GM23338 (cell line): ENCODE measurements at places on chromosomes 6 and 20. TPM values are rescaled to one million over a fixed set of nuclear protein-coding genes. Genes with fewer than 3 reads are reported as not detected.

GRCh38 chr6:67935976-67936477 lies 699.1 kb upstream of the ADGRB3 start:
- no peaks in the 10 kb centered on the region for H3K27me3 ChIP-seq
- no peaks in the 10 kb centered on the region for H3K4me1 ChIP-seq
- no peaks in the 10 kb centered on the region for H3K36me3 ChIP-seq

The NNAT gene
- 1.6 and 4.3 TPM in 2 replicates for total RNA-seq

DNA sequence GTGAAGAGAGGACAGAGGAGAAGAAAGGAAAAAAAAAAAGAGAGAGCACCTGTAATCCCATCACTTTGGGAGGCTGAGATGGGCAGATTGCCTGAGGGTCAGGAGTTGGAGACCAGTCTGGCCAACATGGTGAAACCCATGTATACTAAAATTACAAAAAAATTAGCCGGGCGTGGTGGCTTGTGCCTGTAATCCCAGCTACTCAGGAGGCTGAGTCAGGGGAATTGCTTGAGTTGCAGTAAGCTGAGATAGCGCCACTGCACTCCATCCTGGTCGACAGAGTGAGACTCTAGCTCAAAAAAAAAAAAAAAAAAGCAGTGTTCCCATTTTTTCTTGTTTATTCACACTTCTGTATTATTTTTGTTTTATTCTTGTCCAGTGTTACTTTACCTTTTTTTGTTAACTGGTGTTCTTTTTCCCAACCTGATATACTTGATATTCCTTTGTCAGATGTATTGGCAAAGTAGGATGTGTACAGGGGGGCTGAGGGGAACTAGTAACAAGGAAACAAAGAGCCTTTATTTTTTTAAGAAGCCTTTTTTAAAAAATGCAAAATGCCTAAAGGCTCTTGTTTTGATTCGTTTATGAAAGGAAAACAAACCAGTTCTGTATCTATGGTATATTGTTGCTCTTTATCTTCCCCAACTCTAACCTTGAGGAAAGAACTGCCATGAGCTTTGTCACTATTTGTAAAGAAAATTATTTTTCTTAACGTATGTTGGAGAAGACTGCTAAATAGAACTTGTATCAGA lies 22.3 kb downstream of the COL19A1 start:
- no peaks in the 10 kb centered on the region for H3K4me1 ChIP-seq
- H3K36me3 ChIP-seq: no peaks in the 10 kb centered on the region
- H3K4me3 ChIP-seq: no peak overlapping the region
- no peak overlapping the region for H3K27ac ChIP-seq

GRCh38 chr6:25193460-25194171 lies 85.6 kb upstream of the CARMIL1 start:
- DNase-seq: no peak
- H3K27ac ChIP-seq: no peak overlapping the region
- no peak overlapping the region for H3K4me3 ChIP-seq
- H3K36me3 ChIP-seq: no peaks in the 10 kb centered on the region
- H3K27me3 ChIP-seq: no peaks in the 10 kb centered on the region

The DNMT3B gene
- total RNA-seq: 2,222 and 2,281 TPM in 2 replicates

The RAMACL gene
- total RNA-seq: 4.0 and 4.2 TPM in 2 replicates

DNA sequence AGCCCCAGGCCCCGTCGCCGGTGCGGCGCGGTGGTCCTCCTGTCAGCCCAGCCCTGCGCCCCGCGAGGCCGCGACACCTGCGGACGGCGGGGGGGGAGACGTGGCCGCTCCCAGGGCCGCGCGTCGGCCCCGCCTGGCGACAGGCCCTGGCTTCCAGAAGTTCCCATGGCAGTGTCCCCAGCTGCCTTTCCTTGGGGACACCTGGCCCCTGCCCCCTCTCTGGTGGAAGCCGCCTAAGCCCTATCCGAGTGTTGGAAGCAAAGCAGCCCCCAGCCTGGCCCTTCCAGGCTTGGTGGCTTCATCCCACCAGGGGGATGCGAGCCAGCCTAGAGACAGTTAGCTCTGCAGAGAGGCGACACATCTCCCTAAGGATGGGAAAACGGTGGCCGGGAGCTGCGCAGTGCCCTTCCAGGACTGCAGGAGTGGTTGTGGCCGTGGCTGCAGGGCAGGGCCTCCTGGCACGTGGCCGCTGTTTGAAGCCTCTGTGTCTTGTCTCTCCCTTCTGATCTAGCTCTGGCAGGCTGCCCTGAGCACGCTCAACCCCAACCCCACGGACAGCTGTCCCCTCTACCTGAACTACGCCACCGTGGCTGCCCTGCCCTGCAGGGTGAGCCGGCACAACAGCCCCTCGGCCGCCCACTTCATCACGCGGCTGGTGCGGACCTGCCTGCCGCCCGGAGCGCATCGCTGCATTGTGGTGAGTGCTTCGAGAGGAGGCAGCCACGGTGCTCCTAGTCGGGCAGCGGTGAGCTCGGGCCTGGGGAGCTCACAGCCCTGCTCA lies 816 bp downstream of the NPEPL1 start:
- peak overlapping the region; percentile 44; the same call in 1 of the 2 replicates for H3K4me3 ChIP-seq
- peak; percentile 59 for DNase-seq
- no peaks in the 10 kb centered on the region for H3K27me3 ChIP-seq
- H3K4me1 ChIP-seq: peaks cover 33% of the 10 kb centered on the region

The SEL1L2 gene
- not detected in 2 replicates for total RNA-seq

The GNMT gene
- not detected in 2 replicates for total RNA-seq

- DNase-seq: no peak
- no peaks in the 10 kb centered on the region for H3K4me1 ChIP-seq
- H3K4me3 ChIP-seq: no peak overlapping the region
- no peak overlapping the region for H3K27ac ChIP-seq
- no peaks in the 10 kb centered on the region for H3K27me3 ChIP-seq
- H3K36me3 ChIP-seq: no peaks in the 10 kb centered on the region
Measured at GRCh38 chr6:15730922-15731321, 68.1 kb upstream of the DTNBP1 start.

GRCh38 chr6:21228411-21228810 lies 365.1 kb upstream of the SOX4 start:
- DNase-seq: no peak
- H3K4me3 ChIP-seq: no peak overlapping the region
- no peaks in the 10 kb centered on the region for H3K4me1 ChIP-seq
- no peaks in the 10 kb centered on the region for H3K36me3 ChIP-seq
- no peak overlapping the region for H3K27ac ChIP-seq

The CD109 gene
- 5.3 and 6.0 TPM in 2 replicates for total RNA-seq

DNA sequence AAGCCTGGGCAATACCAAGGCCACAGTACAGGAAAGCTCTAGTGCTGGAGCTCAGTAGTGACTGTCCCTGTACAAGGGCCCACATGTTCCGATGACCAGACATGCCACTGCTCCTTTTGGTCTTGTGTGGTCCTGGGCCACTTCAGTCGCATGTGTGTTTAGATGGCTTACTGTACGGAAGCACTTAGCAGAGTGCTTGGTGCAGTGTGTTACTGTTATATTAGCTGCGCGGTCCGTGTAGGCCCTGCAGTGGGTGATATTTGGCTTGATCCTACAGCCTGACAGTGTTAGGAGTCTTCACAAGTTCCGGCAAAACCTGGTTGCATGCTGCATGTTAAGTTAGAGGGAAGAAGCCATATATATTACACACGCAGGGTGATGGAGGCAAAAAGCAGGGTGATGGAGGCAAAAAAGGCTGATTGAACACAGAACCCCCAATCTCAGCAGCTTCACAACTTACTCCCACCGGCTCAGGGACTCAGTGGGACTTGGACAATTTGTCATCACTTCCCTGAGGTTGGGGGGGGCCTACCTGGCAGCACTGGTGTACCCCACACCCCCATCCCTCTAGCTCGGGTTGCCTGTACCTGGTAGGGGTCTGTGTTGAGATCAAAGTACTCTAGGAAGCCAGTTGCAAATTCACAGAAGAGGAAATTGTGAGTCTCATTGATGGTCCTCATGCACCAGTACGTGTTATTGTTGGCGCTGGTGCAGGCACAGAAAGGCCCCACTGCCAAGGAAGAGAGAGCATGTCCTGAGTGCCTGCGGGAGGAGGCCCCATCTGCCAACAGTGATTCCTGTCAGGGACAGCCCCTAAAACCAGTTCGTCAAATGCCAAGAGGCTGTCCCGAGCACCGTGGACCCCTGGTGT lies 122.6 kb downstream of the SULF2 start:
- peaks cover 9% of the 10 kb centered on the region; the same call in 1 of the 2 replicates for H3K4me1 ChIP-seq
- no peak overlapping the region for H3K4me3 ChIP-seq
- H3K36me3 ChIP-seq: peaks cover 5% of the 10 kb centered on the region; the same call in 1 of the 2 replicates
- no peak overlapping the region for H3K27ac ChIP-seq
- no peaks in the 10 kb centered on the region for H3K27me3 ChIP-seq

The DOK5 gene
- 4.9 and 5.0 TPM in 2 replicates for total RNA-seq

DNA sequence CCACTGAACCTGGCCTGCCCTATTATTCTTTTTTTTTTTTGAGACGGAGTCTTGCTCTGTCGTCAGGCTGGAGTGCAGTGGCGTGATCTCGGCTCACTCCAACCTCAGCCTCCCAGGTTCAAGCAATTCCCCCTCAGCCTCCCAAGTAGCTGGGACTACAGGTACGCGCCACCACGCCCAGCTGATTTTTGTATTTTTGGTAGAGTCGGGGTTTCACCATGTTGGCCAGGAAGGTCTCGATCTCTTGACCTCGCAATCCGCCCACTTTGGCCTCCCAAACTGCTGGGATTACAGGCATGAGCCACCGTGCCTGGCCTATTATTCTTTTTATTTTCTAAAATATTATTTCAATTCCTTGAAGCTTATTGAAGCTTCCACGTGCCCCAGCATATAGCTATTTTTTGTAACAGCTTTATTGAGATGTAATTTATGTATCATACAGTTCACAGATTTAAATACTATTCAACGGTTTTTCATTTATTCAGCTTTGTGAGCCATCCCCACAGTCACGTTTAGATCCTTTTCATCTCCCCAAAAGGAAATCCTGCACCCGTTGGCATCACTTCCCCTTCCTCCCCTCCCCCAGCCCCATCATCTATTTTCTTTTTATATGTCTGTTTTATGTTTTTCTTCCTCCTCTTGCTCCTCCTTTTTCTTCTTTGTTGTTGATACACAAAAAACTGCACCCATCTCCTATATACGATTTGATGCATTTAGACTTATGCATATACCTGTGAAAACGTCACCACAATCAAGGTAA lies 13.5 kb upstream of the MDFI start:
- H3K4me3 ChIP-seq: no peak overlapping the region
- no peaks in the 10 kb centered on the region for H3K36me3 ChIP-seq
- no peak overlapping the region for H3K27ac ChIP-seq
- H3K4me1 ChIP-seq: no peaks in the 10 kb centered on the region

- no peaks in the 10 kb centered on the region for H3K27me3 ChIP-seq
- no peak overlapping the region for H3K4me3 ChIP-seq
- H3K27ac ChIP-seq: peak overlapping the region; percentile 50; the same call in 1 of the 2 replicates
- H3K36me3 ChIP-seq: no peaks in the 10 kb centered on the region
Measured at GRCh38 chr6:38170666-38171355, 351.3 kb downstream of the ZFAND3 start.

The PCK1 gene
- total RNA-seq: not detected in 2 replicates

The ERGIC3 gene
- 121 and 147 TPM in 2 replicates for total RNA-seq

GRCh38 chr6:139533573-139534471 lies 159.4 kb upstream of the CITED2 start:
- H3K4me1 ChIP-seq: 0 out of 2 replicates have a peak, but pooled peaks cover 5% of the 10 kb centered on the region
- DNase-seq: no peak
- H3K27me3 ChIP-seq: no peaks in the 10 kb centered on the region
- H3K36me3 ChIP-seq: no peaks in the 10 kb centered on the region
- no peak overlapping the region for H3K4me3 ChIP-seq
- H3K27ac ChIP-seq: no peak overlapping the region

DNA sequence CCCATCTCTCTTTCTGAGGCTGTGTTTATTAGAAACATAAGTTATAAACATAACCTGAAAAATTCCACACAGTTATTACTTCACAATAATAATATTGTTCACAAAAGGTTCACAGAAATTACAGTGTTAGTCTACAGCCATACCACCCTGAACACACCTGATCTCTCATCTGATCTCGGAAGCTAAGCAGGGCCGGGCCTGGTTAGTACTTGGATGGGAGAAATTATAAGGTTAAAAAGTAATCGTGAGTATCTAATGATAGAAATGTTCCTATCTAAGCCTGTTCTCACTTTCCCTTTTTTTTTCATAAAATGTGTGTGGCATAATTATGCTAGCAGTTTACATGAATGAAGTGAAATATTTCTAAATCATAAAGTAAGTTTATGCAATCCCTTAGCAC lies 647.8 kb downstream of the TBC1D32 start:
- no peaks in the 10 kb centered on the region for H3K27me3 ChIP-seq
- H3K4me1 ChIP-seq: no peaks in the 10 kb centered on the region
- no peaks in the 10 kb centered on the region for H3K36me3 ChIP-seq
- DNase-seq: no peak
- H3K27ac ChIP-seq: no peak overlapping the region
- H3K4me3 ChIP-seq: no peak overlapping the region

- no peak for DNase-seq
- no peak overlapping the region for H3K4me3 ChIP-seq
- no peaks in the 10 kb centered on the region for H3K4me1 ChIP-seq
- H3K27ac ChIP-seq: no peak overlapping the region
- H3K27me3 ChIP-seq: no peaks in the 10 kb centered on the region
Measured at GRCh38 chr6:1124885-1125284, 187.0 kb upstream of the FOXQ1 start.

DNA sequence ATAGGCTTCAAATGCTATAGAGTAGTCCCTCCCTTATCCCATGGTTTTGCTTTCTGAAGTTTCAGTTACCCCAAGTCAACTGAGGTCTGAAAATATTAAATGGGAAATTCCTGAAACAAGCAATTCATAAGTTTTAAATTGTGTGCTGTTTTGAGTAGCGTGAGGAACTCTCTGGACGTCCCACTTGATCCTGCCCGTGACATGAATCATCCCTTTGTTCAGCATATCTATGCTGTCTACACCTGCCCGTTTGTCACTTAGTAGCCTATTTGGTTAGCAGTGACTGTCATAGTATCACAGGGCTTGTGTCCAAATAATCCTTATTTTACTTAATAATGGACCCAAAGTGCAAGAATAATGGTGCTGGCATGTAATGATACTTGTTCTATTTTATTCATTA lies 5.0 kb downstream of the PCMT1 start:
- H3K27me3 ChIP-seq: no peaks in the 10 kb centered on the region
- no peak for DNase-seq
- no peak overlapping the region for H3K4me3 ChIP-seq
- no peak overlapping the region for H3K27ac ChIP-seq
- H3K4me1 ChIP-seq: 0 out of 2 replicates have a peak, but pooled peaks cover 8% of the 10 kb centered on the region

DNA sequence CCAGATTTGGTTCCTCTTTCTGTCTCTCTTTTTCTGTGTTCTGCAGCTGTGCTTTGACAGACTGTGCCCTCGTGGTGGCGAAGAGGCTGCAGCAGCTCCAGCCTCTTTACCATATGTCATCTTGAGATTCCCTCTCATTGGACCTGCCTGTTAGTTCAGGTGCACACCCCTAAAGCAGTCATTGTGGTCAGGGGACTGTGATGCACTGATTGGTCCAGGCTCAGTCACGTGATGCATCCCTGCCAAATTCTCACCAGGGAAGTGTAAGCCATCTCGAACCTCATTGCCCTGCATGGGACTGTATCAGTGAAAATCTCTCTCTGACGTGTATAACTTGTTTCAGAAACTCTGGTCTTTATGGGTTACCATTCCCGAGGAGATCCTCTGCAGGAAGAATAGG lies 160.3 kb downstream of the EYA2 start:
- H3K4me3 ChIP-seq: no peak overlapping the region
- H3K4me1 ChIP-seq: no peaks in the 10 kb centered on the region
- no peaks in the 10 kb centered on the region for H3K27me3 ChIP-seq
- no peak overlapping the region for H3K27ac ChIP-seq
- no peaks in the 10 kb centered on the region for H3K36me3 ChIP-seq
